ENCODE measurements at places on chromosomes 4 and X.

DNA sequence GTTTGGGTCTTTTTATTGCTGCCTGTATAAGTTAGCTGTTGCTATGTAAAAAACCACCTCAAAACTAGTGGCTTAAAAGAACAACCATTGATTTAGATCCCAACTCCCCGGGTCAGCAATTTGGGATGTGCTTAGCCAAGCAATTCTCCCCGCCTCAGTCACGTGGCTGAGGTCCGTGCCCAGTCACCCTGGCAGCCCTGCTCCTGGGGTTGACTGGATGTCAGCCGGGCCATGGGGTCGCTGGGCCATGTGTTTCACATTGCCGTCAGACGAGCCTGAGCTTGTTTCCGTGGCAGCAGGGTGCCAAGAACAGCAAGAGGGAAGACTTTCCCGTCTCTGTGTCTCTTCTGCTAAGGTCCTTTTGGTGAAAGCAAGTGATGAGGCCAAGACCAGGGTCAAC is 345.7 kb upstream of the FAT1 start:
- DNase-seq: no peak

GRCh38 chr4:119020158-119020557 is 115.5 kb upstream of the MYOZ2 start:
- no peak for DNase-seq

GRCh38 chr4:14217401-14217800 is 589.9 kb upstream of the BOD1L1 start:
- DNase-seq: no peak

DNA sequence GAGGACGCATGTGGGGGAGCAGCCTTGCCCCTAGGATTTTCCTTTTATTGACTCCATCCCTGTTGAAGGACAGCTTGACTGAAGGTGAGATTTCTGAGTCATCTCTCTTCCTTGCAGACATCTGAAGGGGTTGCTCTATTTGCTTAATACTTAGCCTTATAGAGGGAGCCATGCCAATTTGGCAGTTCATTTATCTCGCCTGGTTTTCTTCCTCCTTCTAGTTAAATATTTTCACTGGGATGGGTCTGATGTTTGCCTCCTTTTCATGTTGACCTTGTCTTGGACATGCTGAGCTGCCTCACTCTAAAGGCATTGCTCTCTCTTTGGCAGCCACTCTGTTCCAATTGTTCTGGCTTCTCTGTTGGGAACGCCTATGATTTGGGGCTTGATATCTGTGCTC is 151.0 kb upstream of the PSAPL1 start:
- DNase-seq: no peak

DNA sequence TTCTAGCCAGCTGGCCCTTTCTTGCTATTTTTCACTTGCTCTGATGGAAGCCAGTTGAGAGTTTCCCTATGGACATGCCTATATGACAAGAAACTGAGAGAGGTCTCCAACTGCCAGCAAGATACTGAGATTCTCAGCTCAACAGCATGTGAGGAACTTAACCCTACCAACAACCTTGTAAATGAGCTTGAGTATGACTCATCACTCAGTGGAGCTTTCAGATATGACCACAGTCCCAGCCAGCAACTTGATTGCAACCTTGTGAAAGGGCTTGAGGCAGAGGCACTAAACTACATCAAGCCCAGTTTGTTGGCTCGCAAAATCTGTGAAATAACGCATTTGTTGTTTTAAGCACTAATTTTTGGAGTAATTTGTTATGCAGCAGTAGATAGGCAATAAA is 175.8 kb downstream of the COMMD8 start:
- DNase-seq: peak; percentile 2

GRCh38 chr4:56051029-56051709 is 102.4 kb downstream of the CEP135 start:
- DNase-seq: no peak

- DNase-seq: no peak
These were observed 85.4 kb downstream of the PHKA2 start for GRCh38 chrX:18898492-18898891.

DNA sequence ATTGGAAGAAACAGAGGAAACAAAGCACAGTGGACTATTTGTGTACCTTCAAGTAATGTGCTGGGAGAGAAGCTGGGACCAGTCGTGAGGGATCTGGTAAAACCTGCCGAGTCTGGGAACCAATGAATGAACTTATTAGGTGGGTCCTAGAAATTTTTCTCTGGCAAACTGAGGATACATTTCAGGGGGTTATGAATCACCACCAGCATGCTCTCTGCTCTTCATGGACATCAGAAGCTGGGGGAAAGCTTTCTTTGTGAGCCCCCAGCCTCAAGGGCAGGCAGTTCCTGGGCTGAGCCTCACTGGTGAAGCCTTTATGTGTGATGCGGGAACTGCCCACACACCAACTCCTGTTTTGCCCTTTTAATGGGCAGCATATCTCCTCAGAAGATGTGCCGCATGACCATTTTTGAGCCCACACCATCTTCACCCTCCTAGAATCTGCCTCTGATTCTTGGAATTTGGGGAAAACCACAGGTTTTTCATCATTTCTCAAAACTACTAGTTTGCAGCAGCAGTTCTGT is 95.4 kb upstream of the ENPP6 start:
- DNase-seq: no peak

DNA sequence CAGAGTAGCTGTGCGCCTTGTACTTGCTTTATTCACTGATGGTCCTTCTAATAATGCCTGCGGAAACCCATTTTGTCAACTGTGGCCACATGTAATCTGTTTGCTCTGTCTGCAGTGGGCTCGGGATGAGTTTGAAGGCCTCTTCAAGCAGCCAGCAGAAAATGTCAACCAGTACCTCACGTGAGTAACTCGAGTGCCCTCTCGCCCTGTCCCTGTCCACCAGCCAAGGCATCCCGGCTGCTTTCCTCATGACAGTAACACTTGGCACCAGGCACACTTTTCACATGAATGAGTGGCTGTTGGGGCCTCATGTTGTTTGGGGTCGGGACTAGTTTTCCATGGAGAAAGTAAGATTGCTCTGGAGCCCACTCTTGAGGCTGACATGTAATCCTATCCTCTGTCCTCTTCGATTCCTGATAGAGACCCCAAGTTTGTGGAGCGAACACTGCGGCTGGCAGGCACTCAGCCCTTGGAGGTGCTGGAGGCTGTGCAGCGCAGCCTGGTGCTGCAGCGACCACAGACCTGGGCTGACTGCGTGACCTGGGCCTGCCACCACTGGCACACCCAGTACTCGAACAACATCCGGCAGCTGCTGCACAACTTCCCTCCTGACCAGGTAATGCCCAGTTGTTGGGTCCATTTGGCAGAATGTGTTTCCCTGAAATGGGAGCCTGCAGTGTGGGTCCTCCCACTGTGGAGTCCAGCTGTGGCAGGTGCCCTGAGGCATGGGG is 8.8 kb upstream of the CDK16 start:
- DNase-seq: no peak

- DNase-seq: peak; percentile 13
These were observed 36.4 kb downstream of the SLIT2 start for GRCh38 chr4:20288047-20288650.

DNA sequence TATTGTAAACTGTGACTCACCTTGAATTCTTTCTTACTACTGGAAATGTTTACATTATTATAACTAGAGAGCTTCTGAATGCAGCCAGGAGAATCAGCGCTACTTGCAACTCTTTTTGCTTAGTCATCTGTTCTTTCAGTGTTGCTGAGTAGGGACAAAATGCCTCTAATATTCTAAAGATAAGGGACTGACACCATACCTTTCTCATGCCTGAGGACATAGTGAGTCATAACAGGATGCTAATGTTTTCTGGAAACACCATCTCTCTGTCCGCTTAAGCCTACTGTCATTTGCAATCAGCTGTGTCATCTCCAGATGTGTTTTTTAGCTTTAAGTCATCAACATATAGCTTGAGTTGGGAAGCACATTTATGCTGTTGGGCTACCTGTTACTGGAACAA is 108.3 kb downstream of the QRFPR start:
- no peak for DNase-seq

DNA sequence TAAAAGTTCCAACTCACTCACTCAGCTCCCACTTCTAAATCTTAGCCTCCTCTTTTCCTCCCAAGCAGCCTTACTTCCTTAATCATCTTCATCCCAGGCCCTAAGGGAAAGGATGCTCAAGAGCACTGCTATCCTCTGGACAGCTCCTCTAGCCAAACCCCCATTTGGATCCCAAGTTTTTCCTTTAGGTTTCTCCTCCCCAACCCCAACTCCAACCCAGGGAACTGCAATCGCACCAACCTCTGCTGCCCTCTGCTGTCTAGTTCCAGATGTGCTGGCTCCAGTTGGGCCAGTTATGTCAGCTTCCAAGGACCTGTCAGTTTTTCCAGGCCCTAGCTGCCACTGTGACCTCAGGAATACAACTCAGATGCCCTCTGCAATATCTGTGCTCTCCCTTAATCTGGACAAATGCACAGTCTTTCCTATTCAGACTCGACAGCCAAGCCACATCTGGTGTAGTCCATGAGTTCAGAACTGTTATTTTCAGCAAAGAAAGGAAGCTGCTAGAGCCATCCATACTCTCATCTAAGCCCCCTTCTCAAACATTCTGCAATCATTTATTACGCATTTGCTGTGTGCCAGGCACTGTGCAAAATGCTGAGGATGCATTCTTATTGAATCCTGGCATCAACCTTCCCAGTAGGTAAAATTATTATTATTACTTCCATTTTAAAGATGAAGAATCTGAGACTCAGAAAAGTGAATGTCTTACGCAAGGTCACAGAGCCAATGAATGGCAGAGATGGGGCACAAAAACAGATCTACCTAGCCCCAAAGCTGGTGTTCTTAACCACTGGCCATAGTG is 12.3 kb upstream of the XPNPEP2 start:
- DNase-seq: peak; percentile 61

GRCh38 chr4:84420608-84421007 is 78.5 kb downstream of the NKX6-1 start:
- no peak for DNase-seq

GRCh38 chrX:19964017-19964710 is 26.7 kb downstream of the BCLAF3 start:
- no peak for DNase-seq

DNA sequence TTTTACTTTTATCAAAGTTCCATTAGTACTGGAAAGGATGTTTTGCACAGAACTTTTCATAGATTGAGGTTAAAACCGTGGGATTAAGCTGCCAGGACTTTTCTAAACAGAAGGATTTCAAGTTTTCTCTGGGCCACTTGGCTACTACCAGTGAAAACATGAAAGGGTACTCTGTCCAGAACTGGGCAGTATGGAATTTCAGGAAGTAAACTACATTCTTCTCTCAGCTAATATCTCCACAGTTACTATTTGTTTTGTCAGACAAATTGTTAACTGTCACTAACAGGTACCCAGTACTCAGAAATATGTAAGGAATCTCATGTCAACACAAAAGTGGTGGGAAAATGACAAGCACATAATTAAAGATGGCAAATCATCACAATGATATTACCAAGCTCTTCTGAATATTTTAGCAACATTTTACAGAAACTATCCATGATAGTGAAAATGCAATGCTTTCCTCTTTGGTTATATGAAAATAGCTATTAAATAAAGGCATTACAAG is 454.4 kb downstream of the C4orf33 start:
- no peak for DNase-seq

GRCh38 chr4:64156253-64156652 is 253.0 kb downstream of the TECRL start:
- no peak for DNase-seq

- no peak for DNase-seq
These were observed 524 bp downstream of the RAB33A start for GRCh38 chrX:130172127-130172845.

DNA sequence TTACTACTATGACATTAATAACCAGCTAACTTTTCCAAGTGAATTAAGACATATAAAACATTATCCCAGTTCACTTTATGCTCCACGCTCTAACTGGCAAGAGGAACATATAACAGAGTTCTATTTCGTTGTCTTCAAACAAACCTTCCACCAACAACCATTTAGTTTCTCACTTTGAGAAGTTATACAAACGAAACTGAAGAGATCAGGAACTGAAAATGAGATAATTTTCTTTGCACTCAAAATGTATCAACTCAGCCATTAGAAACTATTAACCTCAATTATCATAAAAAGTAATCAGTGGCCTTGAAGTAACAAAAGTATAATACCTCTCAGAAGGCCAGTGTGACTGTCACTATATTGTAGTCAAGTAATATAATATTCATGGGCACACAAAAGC is 70.1 kb downstream of the CHM start:
- no peak for DNase-seq

GRCh38 chrX:42495139-42495538 is 282.8 kb downstream of the PPP1R2C start:
- DNase-seq: no peak

DNA sequence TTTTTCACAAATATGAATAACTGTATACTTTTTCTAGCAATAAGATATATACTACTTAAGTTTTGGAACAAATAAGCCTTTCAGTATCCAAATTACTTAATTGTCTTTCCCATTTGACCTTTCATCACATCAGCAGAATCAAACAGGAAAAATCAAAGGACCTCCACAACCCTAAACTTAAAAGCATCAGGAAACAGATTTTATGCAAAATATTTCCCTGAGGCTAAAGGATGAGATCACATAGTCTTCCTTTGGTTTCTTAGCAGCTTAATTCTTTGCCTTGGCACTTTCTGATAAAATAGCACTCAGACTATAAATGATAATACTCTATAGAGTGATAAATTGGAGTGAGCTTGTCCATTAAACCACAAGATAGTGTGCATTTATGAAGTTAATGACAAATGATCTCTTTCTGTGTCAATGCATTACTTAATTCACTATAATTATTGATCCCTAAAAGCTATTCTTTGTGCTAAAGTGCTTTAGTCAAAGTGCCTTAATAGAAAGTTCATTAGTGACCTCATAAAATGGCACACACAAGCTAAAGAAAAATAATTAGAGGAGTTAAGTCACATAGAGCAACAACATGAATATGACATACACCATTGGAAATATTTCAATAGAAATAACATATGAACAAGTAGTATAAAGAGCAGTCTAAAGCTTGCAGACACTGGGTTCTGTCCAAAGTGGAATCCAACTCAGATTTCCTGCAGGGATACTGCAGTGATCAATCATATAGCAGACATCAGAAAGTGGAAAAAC is 15.7 kb upstream of the NDST3 start:
- no peak for DNase-seq

- no peak for DNase-seq
These were observed 84.3 kb downstream of the RRAGB start for GRCh38 chrX:55801811-55802210.

GRCh38 chr4:76306882-76307659 is 538 bp downstream of the STBD1 start:
- DNase-seq: peak; percentile 85
